Endothelial cell of coronary artery (primary cell): ENCODE measurements at places on chromosomes 5 and 9. TPM values are rescaled to one million over a fixed set of nuclear protein-coding genes. Genes with fewer than 3 reads are reported as not detected.

The DAB2 gene
- 73.7 and 90.6 TPM in 2 replicates for total RNA-seq

The LURAP1L gene
- 3.9 and 4.5 TPM in 2 replicates for total RNA-seq

The UBE2QL1 gene
- under 0.01 and 0.09 TPM in 2 replicates for total RNA-seq

The CTXN3 gene
- total RNA-seq, result not detected in 2 replicates

The TAF1L gene
- under 0.01 TPM in 2 replicates for total RNA-seq

The CCDC192 gene
- total RNA-seq, result not detected in 2 replicates

The EQTN gene
- total RNA-seq, result not detected in 2 replicates

The RORB gene
- total RNA-seq, result under 0.01 TPM in 1 of 2 replicates, not detected in the other

The RGS3 gene
- 299 and 327 TPM in 2 replicates for total RNA-seq

The FAM78A gene
- 2.3 and 4.5 TPM in 2 replicates for total RNA-seq

The IFNA21 gene
- not detected in 2 replicates for total RNA-seq

The SHOC1 gene
- total RNA-seq, result under 0.01 TPM in 1 of 2 replicates, not detected in the other

The HAVCR2 gene
- total RNA-seq, result 0.19 TPM in 1 of 2 replicates, not detected in the other

The CCL28 gene
- 0.18 and 0.38 TPM in 2 replicates for total RNA-seq

The FOXD4L4 gene
- 0.09 TPM in 2 replicates for total RNA-seq

The ENTREP1 gene
- 1.3 and 1.5 TPM in 2 replicates for total RNA-seq

The TEX48 gene
- not detected in 2 replicates for total RNA-seq

The LHFPL2 gene
- total RNA-seq, result 40.1 and 49.2 TPM in 2 replicates

The FST gene
- total RNA-seq, result 0.94 and 17.3 TPM in 2 replicates

The LHX6 gene
- total RNA-seq, result 0.27 and 1.3 TPM in 2 replicates

The ATP6V0E1 gene
- 221 and 254 TPM in 2 replicates for total RNA-seq

The GABRA1 gene
- not detected in 2 replicates for total RNA-seq

The RUSC2 gene
- 10.3 and 19.7 TPM in 2 replicates for total RNA-seq

The FAT2 gene
- total RNA-seq, result under 0.01 TPM in 1 of 2 replicates, not detected in the other

The HTR1A gene
- 0.09 TPM in 1 of 2 replicates, not detected in the other for total RNA-seq

The PDE8B gene
- total RNA-seq, result not detected in 2 replicates

The ARID3C gene
- total RNA-seq, result 0.09 TPM in 2 replicates

The LCN9 gene
- not detected in 2 replicates for total RNA-seq

The NMUR2 gene
- total RNA-seq, result not detected in 2 replicates

The NR2F1 gene
- total RNA-seq, result 24.9 and 68.1 TPM in 2 replicates

The DNLZ gene
- total RNA-seq, result 9.3 and 19.3 TPM in 2 replicates

The NCS1 gene
- total RNA-seq, result 26.4 and 33.8 TPM in 2 replicates

The TRUB2 gene
- total RNA-seq, result 24.1 and 31.8 TPM in 2 replicates

The KCNN2 gene
- 0.54 TPM in 1 of 2 replicates, not detected in the other for total RNA-seq

The PRDM9 gene
- not detected in 2 replicates for total RNA-seq

The DRD1 gene
- not detected in 2 replicates for total RNA-seq

The PLEKHG4B gene
- not detected in 2 replicates for total RNA-seq

The ANKRD33B gene
- total RNA-seq, result 3.4 and 7.3 TPM in 2 replicates

The OR1Q1 gene
- not detected in 2 replicates for total RNA-seq

The AP3B1 gene
- total RNA-seq, result 48.6 and 51.3 TPM in 2 replicates

The DNAJC25 gene
- 4.0 and 4.9 TPM in 2 replicates for total RNA-seq
